ENCODE measurements at places on chromosomes 3 and 15.

DNA sequence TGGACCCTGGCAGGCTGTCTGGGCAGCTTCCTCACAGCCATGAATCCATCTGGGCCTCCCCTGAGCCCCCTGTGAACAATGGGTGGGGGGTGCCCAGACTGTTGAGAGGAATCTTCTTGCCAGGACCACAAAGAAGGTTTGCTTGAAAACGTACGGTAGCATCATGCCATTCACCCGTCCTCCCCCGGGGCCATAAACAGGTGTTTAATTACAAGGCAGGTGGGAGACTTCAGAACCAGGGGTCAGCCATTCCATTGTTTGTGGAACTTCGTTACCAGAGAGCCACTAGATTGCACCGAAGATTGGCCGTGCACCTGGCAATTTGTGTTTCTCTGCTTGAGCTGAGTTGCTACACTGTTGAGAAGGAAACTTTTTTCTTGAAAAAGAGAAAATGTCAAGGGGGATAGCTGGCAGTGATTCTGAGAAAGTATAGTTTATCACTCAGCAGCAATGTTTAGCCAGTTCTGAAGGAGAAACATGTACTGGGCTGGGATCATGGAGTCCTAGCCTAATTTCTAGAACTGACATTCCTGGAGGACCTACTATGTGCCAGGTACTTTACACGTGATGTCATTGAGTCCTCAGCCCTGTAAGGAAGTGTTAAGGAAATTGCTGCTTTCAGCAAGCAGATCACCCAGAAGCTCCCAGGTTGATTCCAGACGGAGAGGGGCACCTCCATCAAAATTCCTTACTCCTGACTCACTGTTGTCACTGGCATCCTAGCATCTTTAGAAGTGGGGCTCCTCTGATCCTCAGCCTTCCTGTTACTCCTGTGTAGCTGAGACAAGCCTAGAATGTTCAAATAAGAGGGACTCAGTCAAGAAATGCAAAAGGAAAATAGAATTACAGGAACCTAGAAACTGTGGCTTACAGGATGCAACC, 103.8 kb upstream of the UBE2E1 start:
- no peak for DNase-seq

GRCh38 chr15:73899197-73900094, 26.1 kb downstream of the TBC1D21 start:
- DNase-seq = no peak

DNA sequence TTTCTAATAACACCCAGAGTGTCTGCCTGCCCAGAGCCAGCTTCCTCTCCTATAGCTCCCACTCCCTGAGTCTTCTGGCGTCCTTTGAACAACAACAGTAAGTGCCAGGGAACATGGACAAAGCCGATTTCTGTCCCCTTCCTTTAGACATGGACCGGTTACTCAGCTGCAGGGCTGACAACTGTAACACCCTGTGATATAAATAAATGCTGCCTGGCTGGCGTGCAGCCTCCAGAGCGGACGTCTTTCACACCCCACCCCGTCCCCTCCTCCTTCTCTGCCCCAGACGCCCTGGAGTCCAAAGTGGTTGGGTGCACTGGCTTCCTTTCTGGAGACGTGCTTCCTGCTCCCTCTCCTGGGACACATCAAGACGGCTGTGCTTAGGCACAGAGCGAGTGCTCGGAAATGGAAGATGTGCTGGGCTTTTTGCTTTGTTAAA, 281.9 kb upstream of the LRRFIP2 start:
- DNase-seq = no peak

- DNase-seq = no peak
Observed at GRCh38 chr3:139319428-139320402, 24.1 kb upstream of the MRPS22 start.

DNA sequence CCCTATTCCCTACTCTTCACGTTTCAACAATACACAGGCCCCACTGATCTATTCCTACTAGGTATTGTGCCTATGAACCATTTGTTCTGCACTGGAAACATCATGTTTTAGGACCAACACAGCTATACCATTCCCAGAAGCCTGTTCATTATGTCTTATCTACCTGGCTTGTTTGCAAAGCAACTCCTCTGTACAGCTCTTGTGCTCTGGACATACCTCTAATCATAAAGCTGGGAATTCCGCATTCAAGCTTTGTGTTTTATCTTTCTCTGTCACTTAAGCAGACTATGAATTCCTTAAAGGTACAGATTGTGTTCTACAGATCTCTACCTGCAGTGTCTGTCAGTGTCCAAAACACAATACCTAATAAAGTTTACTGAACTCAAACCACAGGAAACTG, 87.5 kb upstream of the CSPG5 start:
- no peak for DNase-seq

DNA sequence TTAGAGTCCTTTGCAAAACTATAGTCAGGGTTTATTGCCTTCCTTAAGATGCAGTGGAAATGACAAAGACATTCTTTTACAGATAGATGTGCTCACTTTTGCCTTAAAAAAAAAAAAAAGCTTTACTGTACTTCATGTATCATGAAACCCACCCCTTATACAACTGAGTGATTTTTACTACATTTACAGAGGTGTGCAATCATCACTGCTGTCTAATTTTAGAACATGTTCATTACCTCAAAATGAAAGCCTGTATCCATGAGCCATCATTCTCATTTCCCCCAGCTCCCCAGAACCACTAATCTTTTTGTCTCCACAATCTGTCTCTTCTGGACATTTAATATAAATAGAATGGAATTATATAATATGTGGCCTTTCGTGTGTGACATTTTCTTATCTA, 111.9 kb downstream of the NR1I2 start:
- no peak for DNase-seq

DNA sequence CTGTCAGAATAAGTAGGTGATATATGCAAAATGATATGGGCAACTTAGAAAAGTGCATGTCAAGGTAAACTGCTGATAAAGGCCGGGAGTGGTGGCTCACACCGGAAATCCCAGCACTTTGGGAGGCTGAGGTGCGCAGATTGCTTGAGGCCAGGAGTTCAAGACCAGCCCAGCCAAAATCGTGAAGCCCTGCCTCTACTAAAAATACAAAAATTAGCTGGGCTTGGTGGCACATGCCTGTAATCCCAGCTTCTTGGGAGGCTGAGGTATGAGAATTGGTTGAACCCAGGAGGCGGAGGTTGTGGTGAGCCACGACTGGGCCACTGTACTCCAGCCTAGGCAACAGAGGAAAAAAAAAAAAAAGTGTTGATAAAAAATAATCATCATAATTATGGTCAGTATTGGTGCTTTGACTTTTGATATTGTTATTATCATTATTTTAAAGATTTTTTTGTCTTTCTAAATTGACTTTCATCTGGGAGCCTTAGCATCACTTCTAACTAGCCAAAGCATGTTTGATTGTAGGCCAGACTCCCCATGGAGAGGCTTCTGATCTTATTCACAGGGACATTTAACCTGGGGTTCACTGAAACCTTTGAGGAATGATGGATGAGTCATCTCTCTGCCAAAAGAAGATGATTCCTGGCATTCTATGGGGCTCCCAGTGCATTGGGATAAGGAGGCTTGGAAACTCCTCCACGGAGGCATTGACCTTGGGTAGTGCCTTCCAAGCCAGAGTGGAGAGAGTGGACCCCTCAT, 5.6 kb downstream of the ZBTB38 start:
- no peak for DNase-seq

GRCh38 chr15:32747921-32748342, 30.1 kb downstream of the GREM1 start:
- DNase-seq = no peak

GRCh38 chr15:99618941-99619411, 53.2 kb downstream of the MEF2A start:
- no peak for DNase-seq

DNA sequence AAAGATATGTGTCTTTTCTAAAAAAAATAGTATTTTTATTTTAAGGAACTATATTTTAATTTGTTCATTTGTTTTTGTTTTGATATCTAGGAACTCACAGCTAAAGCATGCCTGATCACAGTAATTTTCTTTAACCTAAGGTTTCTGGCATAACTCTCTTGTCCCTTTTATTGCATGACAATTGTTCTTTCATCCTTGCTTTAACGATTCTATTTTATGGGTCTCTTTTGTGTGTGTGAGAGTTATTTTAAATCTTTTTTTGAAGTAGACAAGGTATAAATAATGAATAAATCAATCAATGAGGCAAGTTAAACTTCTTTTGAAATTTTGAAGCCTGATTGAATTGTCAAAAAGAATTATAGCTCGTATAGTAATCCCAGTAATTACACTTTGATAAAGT, 747.8 kb upstream of the GOLIM4 start:
- DNase-seq = no peak

- no peak for DNase-seq
Observed at GRCh38 chr3:31957106-31957505, 24.0 kb downstream of the OSBPL10 start.

DNA sequence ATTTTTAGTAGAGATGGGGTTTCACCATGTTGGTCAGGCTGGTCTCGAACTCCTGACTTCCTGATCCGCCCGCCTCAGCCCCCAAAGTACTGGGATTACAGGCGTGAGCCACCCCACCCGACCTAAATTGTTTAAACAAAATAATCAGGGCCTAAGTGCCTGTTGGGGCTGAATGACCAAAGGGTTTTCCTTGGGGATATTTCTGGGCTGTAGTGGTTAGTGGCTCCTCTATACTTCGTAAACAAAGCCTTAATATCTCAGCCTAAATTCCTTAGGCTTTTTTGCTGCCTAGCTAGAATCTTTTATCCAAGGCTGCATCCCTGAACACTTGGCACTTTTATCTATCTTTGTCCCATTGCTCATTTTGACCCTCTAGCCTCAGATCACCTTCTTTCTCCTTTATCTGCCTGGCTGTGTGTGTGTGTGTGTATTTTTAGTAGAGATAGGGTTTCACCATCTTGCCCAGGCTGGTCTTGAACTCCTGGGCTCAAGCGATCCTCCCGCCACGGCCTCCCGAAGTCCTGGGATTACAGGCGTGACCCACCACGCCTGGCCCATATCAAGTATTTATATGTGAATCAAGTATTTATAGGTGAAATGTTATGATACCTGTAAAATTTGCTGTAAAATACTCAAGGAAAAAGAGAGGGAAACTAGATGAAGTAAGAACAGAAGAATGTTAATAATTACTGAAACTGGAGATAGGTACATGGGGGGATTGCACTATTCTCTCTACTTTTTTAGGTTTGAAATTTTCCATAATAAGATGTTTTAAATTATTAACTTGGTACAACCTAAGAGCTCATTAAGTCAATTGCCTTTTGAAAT, 1.8 kb downstream of the NUSAP1 start:
- DNase-seq = no peak

GRCh38 chr3:130792246-130792645, 45.6 kb upstream of the PIK3R4 start:
- DNase-seq = no peak

DNA sequence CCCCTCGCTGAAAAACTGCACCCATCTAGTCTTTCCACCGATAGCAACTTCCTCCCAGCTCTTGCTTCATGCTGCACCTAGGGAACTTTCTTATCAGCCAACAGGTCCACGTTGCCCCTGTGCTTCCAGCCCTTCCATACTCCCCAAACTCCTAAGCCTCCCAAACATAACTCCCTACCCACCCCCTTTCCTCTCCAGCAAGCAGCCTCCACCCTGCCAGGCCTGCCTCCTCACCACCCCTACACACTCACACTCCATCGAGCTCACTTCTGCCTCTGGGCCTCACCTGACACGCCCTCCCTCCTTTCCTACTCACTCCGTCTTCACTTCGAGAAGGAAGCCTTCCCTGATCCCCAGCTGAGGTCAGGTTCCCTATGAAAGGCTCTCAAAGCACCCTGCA, 8.1 kb downstream of the INSYN1 start:
- DNase-seq = no peak

- no peak for DNase-seq
Observed at GRCh38 chr15:40092979-40093869, 15.5 kb downstream of the BMF start.

DNA sequence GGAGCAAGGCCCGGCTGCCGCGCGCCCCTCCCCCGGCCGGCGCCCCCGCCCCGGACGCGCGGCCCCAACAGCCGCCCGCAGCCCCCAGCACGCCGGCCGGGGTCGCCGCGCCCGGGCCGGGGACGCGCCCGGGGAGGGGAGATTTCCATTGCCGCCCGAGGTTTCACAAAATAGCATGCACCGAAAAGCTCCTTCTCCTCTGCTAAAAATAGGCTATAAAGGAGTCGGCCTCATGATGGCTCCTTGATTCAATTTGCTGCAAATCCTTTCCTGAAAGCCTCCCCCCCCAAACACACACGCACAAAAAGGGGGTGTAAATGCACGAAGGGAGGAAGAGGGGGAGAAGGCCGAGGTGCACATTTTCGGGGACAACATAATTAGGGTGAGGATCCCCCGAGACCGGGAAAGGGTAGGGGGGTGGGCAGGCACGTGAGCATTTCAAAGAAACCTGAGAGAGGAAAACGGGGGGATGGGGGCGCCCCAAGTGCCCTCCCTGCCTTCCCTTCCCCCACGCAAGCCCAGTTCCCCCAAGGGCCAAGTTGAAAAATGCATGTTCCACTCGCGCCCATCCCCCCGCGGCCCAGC, 734 bp downstream of the TBL1XR1 start:
- DNase-seq = no peak

DNA sequence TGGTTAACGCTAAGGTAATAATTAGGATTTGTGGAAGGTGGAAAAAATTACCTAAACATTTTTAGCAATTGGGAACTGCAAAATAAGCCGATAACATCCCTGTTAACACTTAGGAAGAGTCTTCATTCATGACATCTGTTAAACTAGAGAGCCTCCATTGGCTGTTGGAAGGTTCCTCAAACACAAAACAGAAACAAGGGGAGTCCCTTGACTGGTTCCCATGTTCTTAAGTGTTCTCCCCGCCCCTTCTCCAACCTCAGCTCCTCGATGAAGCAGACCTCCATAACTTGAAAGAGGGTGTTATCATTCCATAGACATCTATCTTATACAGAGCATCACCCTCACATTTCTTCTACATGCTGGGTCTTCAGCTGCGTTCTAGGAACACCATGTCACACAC, 2.5 kb downstream of the SLC22A13 start:
- no peak for DNase-seq

DNA sequence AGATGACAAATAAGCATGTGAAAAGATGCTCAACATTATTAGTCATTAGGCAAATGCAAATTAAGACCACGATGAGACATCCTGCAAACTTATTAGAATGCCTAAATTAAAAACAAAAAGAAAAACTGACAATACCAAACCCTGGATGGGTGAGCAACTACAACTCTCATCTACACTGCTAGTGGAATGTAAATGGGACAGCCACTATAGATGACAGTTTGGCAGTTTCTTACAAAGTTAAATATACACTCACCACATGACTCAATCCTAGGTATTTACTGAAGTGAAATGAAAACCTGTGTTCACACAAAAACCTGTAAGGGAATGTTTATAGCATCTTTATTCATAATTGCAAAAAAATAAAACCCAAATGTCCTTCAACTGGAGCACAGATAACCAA, 74.7 kb downstream of the NPTN start:
- DNase-seq = no peak

DNA sequence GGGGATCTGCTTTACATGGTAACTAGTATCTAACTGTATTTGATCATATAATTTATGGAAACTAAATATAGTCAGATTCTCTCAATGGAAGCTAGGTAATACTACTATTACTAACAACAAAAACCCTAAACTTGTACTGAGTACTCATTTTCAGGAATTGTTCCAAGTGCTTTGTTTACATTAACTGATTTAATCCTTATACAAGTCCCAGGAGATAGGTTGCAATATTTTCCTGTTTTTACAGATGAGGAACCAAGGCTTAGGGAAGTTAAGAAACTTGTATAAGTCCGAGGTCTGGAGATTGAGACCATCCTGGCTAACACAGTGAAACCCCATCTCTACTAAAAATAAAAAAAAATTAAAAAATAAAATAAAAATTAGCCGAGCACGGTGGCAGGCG, 7.5 kb upstream of the MTHFS start:
- DNase-seq = no peak
